ENCODE measurements at places on chromosomes 5 and 9.

DNA sequence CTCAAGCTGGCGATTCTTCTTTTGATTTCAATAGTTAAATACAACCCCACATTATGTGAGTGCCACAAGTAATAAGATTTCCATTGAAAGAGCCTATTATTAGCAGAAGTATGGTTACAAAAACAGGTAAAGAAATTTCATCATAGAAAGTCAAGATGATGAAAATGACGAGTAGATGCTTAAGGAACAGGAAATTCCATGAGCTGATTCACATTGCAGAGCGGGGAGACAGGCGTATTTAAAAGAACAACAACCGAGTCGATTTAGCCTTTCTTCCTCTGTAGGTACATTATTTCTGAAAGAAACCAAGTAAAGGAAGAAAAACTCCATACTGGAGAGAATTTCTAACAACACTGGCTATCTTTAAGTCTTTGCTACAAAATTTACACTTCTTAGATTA is 310.4 kb downstream of the SLF1 start:
- no peak for DNase-seq

GRCh38 chr5:55855509-55855908 is 4.4 kb downstream of the IL31RA start:
- DNase-seq: no peak

- DNase-seq: no peak
Observed at GRCh38 chr5:9533562-9534364, 12.1 kb downstream of the SEMA5A start.

- no peak for DNase-seq
Observed at GRCh38 chr5:133589286-133589685, 23.1 kb downstream of the FSTL4 start.

DNA sequence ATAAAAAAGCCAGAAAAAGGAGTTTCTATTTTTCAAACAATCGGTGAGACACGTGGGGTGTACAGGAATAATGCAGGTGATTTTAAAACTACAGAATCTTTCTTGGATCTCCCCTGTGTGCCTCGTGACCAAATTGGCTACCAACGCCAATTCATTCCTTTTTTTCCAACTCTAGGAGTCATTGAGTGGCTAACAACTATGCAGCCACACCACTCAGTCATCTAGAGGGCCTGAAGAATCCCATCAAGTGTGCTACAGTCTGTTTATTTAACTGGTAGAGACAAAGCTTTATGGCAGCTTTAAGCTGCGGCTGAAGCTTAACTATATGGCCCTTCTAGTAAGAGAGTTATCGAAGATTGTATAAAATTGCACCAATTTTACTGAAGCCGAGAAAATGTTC is 113.1 kb upstream of the NIPBL start:
- DNase-seq: no peak

DNA sequence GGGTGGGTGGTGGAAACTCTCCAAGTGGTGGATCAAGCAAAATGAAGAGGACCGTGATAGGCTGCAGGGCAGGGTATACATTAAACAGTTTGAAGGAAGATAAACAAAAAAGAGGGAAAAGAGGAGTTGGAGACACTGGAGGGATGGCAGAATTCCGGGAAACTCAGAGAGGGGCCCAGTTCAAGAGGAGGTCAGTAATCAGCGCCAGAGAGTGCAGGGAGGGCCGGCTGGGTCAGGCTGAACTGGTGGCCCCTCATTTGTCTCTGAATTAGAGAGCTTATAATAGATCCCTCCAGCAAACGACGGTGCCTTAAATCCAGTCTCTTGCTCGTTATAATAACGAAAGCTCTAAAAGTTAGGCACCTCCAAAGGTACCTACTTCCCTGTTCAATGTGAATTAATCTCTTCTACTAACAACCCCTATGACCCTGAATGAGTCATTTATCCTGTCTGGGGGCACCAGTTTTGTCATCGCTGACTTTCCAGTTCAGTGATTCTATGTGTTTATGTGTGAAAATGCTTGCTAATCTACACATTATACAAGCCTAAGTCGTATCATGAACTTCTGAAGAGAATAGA is 2.4 kb upstream of the ZSWIM6 start:
- DNase-seq: no peak

- no peak for DNase-seq
Observed at GRCh38 chr5:10621832-10622231, 58.0 kb downstream of the ANKRD33B start.

- no peak for DNase-seq
Observed at GRCh38 chr9:34982361-34982760, 7.2 kb upstream of the DNAJB5 start.

DNA sequence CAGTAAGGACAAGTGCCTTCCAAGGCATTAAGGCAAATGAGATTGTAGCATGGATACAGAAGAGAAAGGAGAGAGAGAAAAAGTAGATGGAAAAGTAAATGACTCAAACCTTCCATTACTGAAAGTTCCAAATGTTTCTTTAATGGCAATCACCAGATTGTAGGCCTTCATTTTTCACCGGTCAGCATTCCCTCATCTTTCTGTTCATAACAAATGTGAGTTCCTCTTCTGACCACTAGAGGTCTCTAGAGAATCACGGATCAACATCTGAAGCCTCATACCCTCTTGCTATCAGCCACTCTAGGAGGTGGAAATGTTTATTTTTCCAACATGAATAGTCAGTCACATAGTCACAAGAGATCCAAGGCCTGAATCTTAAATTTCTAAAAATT is 73.6 kb upstream of the RPS23 start:
- no peak for DNase-seq

- DNase-seq: no peak
Observed at GRCh38 chr5:69270840-69271239, 36.2 kb downstream of the CDK7 start.

DNA sequence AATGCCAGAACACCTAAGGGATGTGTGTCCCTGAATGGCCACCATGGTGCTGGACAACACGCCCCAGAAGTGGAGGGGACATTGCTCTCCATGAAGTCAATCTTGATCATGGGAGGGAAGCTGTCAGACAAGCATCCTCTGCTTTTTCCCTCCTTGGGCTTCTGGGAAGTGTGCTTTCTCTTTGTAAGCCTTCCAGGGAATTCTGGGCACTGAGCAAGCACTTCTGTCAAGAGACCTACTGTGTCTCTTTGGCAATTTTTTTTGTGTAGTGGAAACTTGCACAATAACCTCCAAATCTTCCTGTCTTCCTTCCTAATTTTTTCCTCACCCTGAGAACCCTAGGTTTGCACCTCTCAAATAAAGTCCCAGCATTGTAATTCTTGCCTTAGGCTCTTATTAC is 132.0 kb downstream of the SEC61B start:
- no peak for DNase-seq

DNA sequence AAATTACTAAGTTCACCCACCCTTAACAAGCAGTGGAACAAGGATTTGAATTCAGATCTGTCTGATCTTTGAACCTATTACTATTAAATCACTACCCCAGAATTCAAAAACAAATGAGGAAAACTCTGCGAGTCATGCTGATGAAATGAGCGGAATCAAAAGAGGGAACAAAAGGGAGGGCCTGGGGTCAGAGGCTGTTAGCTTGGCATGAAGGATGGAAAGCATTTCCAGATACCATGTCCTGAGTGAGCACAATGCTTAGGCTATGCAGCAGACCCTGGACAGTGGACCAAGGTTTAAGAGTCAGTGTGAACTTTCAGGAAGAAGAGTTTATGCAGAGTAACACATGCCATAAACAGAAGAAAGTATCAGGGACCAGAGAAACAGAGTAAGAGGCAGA is 30.5 kb downstream of the GRIA1 start:
- DNase-seq: no peak

DNA sequence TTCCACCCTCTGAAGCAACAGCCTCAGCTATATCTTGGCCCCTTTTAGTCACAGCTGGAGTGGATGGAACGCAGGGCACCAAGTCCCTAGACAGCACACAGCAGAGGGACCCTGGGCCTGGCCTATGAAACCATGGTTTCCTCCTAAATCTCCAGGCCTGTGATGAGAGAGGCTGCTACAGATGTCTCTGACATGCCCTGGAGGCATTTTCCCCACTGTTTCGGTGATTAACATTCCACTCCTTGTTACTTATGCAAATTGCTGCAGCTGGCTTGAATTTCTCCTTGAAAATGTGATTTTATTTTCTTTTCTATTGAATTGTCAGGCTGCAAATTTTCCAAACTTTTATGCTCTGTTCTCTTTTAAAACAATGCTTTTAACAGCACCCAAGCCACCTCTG is 384.8 kb downstream of the PRR16 start:
- no peak for DNase-seq

DNA sequence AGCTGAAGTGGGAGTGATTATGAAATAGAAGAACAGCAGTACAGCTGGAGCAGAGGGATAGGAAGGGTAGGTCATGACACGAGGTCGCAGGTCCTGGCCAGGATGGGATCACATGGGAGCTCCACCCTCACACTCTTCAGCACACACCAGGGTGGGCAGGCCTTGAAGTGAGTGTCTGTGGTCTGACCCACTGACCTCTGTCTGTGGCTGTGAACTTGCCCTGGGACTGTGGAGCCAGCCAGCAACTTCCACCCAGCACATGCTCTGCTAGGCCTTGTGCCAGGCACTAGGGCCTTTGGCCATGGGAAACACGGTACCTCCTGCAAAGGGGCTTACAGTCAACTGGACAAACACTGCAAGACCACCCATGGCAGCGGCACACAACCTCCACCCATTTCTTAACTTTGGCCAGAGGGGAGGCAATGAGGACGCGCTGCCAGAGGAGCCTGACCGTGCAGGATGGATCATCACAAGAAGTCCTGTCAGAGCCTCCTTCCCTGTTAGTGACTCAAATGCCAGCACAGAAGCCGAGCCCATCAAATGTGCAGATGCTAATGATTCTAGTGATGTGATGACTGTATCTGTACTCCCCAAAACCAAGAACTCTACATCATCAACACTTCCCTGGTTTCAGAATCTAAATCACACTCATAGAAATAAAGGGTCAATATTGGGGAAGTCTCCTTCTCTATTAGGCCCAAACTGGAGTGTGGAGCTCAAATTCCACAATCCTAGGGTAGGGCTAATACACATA is 113.6 kb downstream of the DPYSL3 start:
- DNase-seq: no peak

GRCh38 chr5:56340196-56340980 is 107.3 kb upstream of the ANKRD55 start:
- no peak for DNase-seq

DNA sequence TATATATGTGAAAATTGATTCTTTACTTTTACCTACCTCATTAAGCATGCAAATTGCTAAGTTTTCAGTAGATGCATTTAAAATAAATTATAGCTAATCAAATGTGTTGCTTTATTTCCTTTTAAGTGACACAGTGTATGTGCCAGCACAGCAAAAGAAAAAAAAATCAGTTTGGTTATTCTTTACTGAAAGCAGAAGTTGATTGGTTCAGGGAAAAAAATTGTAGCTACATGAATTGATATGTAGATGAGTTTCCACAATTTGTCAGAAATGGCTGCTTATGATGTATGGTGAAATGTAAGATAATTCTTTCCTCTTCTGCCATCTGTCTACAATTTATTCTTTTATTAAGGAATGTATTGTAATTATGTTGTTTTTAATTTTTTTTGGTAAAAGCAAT is 57.8 kb downstream of the PARP8 start:
- DNase-seq: no peak

GRCh38 chr5:145247745-145248040 is 587.4 kb downstream of the PRELID2 start:
- DNase-seq: no peak

GRCh38 chr9:98929071-98929470 is 14.6 kb upstream of the COL15A1 start:
- DNase-seq: no peak

- DNase-seq: no peak
Observed at GRCh38 chr9:6133346-6134063, 82.1 kb upstream of the IL33 start.

DNA sequence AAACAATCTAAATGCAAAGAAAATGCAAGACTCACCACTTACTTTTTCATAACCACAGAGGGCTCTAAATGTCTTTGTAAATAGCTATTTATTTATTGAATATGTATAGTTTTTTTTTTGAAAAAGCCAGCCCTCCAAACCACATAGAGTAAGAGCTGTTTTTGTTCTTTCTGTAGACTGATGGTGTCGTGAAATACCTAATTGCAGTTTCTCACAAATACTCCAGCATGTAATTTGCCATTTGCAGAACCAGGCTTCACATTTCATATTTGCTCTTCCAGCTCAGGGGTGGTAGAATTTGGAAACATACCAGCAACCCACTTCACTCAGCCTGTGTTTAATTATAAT is 159.8 kb downstream of the TMC1 start:
- DNase-seq: no peak

DNA sequence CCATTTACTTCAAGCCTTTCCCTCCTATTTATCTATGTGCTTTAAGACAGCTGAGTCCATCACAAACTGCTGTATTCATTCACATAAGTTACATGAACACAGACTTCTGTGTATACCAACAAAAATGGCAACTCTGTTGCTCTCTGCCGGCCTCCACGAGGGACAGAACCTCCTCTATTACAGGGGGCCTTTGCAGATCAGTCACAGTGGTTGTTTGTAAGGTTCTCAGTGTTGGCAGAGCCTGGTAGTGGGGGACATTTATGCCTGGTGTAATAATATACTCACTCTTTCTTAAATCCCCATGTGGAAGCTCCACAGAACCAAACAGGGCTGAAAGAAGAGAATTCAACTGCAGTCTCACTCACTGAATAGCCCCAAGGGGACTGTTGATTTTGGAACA is 76.5 kb downstream of the SLC1A1 start:
- no peak for DNase-seq

Measured in amniotic stem cell (primary cell).